ENCODE measurements at places on chromosomes 4 and X. TPM values are rescaled to one million over a fixed set of nuclear protein-coding genes. Genes with fewer than 3 reads are reported as not detected.
A peak's percentile ranks its signal among the peaks of the same experiment; 100 is the strongest.

The CD38 gene
- total RNA-seq = 20.0 TPM

- DNase-seq = peak; percentile 4
Observed at GRCh38 chr4:42965326-42965725, 72.8 kb downstream of the GRXCR1 start.

The SOWAHD gene
- 0.30 TPM for total RNA-seq

GRCh38 chrX:149818652-149819051 is 36.9 kb downstream of the MAGEA9 start:
- DNase-seq = no peak

The TREX2 gene
- 1.0 TPM for total RNA-seq

The KLF8 gene
- total RNA-seq = 1.0 TPM

- no peak for DNase-seq
Observed at GRCh38 chrX:50814701-50815100, 707 bp upstream of the SHROOM4 start.

DNA sequence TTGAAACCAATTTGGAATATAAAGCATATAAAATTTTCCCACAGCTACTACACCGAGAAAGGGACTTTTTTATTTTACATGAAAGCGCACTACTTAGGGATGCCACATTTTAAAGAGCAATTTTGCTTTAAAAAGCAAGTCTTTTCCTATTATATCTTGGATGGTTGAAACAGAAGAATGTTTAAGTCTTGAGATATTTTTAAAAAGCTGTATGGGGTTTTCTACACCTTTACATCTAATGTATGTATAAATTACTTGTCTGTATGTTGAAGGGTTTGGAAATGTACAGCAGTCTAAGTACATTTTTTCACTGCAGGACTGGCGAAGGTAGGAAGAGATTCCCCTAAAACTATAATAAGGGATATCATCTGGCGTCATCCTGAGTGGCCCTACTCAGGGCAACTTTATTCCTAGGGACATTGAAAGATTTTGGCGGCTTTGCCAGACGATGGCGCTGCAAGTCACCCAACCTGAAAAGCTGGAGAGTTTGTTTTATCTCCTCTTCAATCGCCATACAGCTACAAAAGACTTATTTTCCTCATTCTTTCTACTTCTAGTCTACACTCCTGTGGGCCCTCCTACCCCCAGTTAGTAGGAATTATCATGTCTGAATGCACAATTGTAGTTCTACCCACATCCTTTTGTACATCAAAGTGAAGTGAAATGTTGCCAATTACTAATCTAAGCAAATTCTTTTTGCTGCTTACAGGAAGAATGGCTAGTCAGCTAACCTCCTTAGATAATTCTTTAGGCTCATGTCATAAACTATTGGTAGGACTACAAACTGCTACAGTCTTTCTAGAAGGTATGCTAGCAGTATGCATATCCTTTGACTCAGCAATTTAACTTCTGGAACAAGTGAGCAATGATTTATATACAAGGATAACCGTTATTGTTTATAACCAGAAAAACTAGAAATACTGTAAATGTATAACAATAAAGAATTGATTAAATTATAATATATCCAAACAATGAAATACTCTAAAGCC is 782 bp upstream of the NEK1 start:
- DNase-seq = peak; percentile 81

DNA sequence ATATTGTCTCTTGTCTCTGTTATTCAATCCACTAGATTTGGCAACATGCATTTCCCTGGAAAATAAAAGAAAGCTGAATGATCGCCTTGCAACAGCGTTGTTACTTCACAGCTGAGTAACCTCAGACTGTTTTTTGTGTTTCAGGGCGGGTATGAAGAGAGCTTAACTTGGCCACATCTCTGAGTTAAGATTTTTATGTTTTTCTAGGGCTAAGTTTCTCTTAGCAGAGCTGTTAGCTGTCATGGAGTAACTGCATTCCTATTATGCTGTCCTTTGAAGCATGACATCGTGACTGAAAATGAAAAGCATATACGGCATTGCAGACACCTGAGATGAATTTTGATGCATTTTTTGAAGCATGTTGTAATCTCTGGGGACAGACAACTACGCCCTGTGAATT is 1798.9 kb downstream of the PCDH7 start:
- no peak for DNase-seq

The SMPX gene
- not detected for total RNA-seq

The CT45A5 gene
- total RNA-seq = not detected

The ADH7 gene
- total RNA-seq = not detected

DNA sequence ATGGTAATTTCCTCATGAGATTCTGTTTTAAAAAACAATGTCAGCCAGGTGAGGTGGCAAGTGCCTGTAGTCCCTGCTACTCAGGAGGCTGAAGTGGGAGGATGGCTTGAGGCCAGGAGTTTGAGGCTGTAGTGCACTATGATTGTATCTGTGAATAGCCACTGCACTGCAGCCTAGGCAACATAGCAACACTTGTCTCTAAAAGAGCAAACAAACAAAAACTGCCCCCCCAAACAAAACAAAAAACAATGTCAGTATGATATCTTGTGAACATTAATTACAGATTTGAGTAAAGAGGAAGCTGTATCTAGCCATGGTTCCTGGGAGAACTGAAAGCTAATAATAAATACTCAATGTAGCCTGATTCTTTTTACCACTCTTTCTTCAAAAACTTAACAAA is 6.8 kb upstream of the MSL3 start:
- no peak for DNase-seq

- DNase-seq = no peak
Observed at GRCh38 chr4:32745351-32745750, 2025.2 kb downstream of the PCDH7 start.

- DNase-seq = no peak
Observed at GRCh38 chr4:165198329-165198728, 9.0 kb upstream of the KLHL2 start.

The BST1 gene
- total RNA-seq = 0.74 TPM

The COL25A1 gene
- not detected for total RNA-seq

The RBMXL3 gene
- not detected for total RNA-seq

GRCh38 chr4:70678383-70678999 is 9.8 kb upstream of the UTP3 start:
- no peak for DNase-seq

The SPOCK3 gene
- total RNA-seq = not detected

The F9 gene
- not detected for total RNA-seq

GRCh38 chr4:147831551-147832171 is 99.8 kb downstream of the ARHGAP10 start:
- DNase-seq = no peak

The RHOXF1 gene
- not detected for total RNA-seq

The DMRTC1B gene
- not detected for total RNA-seq

GRCh38 chr4:80172203-80172602 is 25.1 kb upstream of the PRDM8 start:
- peak; percentile 30 for DNase-seq

The PCSK1N gene
- total RNA-seq = 1.7 TPM

DNA sequence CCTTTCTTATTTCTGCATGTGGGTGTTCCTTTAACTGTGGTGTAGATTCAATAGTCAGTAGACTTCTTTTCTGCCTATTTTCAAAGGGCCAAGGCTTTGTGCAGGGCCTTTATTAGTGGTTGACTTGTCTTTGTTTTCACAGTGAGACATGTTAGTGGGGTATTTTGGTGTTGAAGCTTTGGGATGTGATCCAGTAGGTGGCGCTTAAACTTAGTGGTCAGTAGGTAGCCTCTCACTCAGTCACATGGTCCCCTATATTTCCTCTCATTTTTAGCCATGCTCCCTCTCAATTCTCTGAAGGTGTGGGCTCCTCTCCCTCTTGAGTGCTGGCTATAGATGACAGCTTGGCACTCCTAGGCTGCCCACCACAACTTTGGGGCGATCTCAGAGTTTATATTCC is 23.4 kb upstream of the SLC10A7 start:
- DNase-seq = no peak

GRCh38 chrX:14903891-14904290 is 30.7 kb downstream of the MOSPD2 start:
- no peak for DNase-seq

DNA sequence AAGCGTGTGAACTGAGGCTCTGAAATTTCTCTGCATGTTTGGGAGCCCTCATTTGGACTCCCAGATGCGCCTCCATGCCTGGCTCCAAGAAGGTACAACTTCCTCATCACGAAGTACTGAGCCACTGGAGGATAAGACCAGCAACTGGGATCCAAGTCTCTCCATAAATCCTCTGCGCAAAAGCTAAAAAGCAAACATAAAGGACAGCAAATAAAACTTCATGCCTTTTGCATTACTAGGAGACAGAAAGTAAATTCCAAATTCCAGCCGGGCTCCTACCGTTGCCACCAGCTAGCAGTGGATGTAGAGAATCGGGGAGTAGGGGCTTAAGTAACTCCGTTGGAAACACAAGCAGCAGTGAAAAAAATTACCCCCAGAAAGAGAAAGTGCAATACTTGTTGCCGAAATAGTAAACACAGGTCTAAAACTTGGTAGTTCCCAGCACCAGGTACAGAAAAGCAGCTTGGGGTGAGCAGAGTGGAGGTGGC is 477.1 kb upstream of the TENM3 start:
- no peak for DNase-seq

All from activated naive CD4-positive, alpha-beta T cell treated with anti-CD3 and anti-CD28 coated beads for 36 hours (primary cell).